ENCODE measurements at places on chromosomes 5 and 9. TPM values are rescaled to one million over a fixed set of nuclear protein-coding genes. Genes with fewer than 3 reads are reported as not detected.

Gene GPX3
- 1,327 TPM for total RNA-seq

Gene PCA3
- total RNA-seq = not detected

Gene IGFBPL1
- 0.22 TPM for total RNA-seq

DNA sequence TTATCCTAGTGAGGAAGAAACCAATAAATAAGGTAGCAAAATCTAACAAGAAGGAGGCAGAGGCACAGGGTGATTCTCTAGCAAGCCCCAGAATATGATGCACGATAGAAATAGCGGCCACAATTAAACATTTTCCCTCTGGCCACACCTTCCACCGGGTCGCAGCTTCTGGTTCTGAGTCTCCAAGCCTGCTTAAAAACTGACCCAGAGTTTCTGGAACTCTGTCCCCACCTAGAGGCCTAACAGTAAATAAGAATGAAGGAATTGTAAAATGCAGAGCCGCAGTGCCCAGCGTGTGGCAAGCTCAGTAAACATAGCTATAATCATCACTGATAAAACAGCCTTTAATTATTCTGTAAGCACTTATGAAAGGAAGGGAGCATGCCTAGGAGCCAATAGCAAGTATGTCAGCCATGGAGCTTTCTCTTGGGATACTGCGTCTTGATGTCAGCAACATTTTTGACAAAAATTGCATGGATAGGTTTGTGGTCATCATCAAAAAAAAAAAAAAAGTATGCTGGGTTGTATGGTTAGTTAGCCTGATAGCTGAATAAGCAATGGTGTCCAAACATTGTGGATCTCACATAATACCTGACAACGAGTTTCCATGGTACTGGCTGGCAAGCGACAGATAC, 465.5 kb downstream of the DNAH5 start:
- peak; percentile 67 for DNase-seq

DNA sequence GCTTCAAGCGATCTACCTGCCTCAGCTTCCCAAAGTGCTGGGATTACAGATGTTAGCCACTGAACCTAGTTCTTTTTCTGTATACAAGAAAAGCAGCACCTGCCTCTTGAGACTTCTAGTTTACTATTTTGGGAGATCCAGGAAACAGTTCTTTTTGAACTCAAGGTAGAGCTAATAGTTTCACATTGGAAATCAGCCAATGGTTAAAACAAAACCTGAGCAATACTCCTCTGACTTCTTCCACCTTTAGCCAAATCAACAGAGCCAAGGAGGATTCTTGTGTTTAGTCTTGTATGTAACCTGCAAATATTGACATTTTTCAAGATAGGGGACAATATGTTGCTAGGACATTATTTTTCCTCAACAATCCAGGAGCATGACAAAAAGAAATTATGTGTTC, 349.4 kb downstream of the SH3GL2 start:
- DNase-seq = no peak

GRCh38 chr5:16007750-16008415, 171.7 kb downstream of the MARCHF11 start:
- DNase-seq = no peak
